Activated CD4-positive, CD25-positive, alpha-beta regulatory T cell (primary cell): ENCODE measurements at places on chromosomes 11 and 22.

DNA sequence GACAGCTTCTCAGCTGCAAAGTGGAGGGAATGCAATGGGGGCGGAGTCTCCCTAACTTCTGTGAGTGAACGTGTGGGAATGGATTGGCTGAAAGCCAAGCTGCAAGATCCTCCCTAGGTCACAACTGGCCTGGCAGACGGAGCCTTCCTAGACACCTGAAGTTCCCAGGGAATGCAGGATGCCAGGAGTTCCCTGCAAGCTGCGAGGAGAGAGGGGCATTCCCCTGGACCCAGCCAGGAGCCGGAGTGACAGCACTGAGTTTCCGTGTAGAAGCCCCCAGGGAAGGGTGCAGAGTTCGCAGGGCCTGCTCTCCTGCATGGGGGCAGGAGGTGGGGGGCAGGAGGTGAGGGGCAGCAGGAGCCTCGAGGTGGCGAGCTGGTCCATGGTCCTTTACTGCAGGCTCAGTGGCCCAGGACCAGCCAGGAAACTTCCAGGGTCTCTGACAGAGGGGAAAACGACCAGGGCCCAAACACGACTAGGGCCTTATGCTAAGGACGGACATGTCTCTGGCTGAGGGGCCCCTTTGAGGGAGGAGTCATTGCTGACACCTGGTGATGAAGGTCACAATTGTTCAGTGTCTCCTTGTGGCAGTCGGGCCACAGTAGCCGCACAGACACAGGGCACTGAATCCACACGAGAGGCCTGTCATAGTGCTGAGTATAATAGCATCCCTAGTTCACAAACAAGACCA lies 141.4 kb downstream of the FBXO7 start:
- no peak for DNase-seq

DNA sequence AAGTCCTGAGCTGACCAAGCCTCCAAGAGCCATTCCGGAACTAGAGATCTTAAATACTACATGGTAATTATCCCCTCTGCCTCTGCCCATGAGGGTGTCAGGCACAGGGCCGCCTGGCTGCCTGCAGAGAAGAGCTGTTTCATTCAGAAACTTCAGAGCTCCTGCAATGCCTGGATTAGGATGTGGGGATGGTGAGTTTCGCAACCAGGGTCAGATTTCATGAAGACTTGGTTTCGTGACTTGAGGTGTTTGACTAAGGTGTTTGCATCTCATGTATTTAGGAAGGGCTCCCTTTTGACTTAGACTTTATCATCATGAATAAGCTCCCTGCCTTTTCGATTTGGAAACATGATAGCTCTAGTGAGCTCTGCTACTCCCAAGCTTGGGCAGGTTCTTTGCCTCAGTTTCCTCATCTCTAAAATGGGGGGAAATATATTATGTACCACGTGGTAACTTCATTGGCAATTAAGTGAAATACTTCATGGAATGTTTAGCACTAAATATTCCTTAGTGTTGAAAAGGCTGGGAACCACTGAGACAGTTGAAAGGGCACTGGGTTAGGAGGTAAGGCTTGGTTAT lies 9.1 kb downstream of the TIMP3 start:
- DNase-seq: no peak

DNA sequence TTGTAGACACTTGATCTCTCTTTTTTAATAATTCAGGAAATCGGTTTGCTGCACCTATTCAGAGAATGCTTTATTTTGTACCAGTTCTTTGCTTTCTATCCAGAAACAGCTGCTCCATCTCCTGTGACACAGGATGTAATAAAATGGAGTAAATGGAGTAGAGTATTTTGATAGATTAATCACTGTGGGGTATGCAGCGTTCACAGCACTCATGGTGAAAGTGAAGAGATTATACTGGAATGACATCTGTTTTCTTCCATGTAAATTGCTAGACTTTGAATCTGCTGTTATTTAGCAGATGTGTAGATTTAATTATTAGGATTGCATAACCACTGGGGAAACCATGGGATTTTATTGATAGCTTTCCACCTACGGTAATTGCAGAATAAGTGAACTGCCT lies 227.3 kb upstream of the ARHGAP42 start:
- no peak for DNase-seq

DNA sequence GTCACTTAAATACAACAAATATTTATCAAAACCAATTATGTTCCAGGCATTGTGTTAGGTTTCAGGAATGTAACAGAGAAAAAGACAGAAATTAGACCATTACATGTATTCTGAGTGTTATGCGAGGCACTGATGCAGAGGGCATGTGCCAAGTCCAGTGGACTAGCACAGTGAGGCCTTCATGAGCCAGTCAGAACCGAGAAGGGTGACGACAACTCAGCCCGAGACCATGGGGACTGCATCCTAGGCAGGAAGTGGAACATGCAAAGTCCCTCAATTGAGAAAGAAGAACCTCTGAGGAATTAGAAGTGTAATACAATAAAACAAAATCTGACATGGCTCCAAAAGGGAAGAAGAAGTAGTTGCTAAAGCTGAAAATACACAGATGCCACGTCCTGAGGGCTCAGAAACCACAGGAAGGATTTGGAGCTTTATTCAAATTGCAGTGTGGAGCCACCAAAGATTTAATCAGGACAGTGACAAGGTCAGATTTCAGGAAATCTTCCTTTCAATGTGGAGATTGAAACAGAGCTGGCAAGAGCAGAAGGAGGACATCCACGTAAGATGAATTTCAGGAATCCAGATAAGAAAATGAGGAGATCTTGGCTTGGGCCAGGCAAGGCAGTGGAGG lies 529.6 kb downstream of the NTM start:
- no peak for DNase-seq

DNA sequence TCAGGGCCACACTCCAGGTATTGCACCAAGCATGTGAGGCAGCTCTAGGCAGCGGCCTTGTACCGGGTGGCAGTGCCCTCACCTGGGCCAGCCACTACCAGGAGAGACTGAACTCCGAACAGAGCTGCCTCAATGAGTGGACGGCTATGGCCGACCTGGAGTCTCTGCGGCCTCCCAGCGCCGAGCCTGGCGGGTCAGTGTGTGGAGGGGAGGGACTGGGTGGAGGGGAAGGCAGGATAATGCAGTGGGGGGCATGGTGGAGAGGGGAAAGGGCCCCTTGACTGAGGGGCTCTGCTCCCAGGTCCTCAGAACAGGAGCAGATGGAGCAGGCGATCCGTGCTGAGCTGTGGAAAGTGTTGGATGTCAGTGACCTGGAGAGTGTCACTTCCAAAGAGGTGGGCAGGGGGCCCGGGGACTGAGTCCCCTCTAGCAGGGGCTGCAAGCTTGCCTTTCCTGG lies 4.2 kb downstream of the SSH3 start:
- no peak for DNase-seq

DNA sequence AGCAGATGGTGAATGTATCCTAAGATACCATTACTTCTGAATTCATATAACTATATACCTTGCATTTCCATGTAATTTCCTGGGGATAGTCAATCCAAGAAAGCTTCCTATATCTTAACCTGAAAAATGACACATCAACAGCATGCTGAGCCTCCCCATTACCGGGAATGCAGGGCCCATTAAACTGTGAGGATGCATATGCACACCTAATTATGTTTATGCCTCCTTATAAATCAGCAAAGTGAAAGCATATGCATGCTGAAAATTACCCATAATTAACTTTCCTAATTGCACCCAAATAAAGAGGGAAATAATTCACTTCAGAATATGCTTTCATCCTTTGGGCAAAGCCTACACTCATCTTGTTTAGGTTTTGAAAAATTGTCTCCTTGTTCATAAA lies 663.0 kb downstream of the KCNA4 start:
- DNase-seq: no peak

GRCh38 chr11:8584082-8584481 lies 9.9 kb downstream of the STK33 start:
- DNase-seq: no peak

GRCh38 chr11:101323997-101324396 lies 194.4 kb upstream of the PGR start:
- DNase-seq: no peak

GRCh38 chr11:57834852-57835251 lies 73.2 kb downstream of the CTNND1 start:
- no peak for DNase-seq

DNA sequence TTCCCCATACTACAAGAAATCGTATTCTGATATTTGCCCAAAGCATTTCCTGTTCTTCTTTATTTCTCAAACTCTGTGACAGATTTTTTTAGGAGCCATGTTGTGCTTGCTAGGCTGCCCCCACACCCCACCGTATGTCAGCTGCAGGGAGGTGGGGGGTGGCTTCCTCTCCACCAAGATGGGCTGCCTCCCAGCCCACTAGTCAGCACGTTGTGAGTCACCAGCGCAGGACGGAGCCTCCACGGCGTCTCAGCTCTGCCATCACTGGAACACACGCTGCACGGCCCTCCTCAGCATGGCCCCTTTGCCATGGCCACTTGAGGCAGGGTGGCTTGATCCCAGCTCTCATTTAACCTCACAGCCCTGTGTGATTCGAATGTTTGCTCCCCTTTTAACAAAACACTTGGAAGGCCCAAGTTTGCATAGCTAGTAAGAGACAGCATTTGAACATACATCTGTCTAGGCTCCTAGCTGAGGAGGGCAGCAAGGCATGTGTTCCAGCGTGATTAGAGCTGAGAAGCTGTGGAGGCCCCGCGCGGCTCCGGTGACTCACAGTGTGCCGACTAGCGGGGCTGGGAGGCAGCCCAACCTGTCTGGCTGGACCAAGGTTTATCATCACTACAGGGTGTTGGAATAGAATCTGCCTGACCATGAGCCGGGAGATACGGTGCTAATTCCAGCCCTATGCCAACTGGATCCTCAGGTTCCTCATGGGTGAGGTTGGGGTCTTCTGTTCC lies 180.7 kb upstream of the NCAM1 start:
- DNase-seq: no peak

- DNase-seq: no peak
Measured at GRCh38 chr11:92501066-92501739, 276.6 kb downstream of the FAT3 start.

- no peak for DNase-seq
Measured at GRCh38 chr11:2724653-2725367, 25.0 kb upstream of the KCNQ1OT1 start.

GRCh38 chr22:27867953-27868731 lies 50.9 kb downstream of the PITPNB start:
- no peak for DNase-seq

DNA sequence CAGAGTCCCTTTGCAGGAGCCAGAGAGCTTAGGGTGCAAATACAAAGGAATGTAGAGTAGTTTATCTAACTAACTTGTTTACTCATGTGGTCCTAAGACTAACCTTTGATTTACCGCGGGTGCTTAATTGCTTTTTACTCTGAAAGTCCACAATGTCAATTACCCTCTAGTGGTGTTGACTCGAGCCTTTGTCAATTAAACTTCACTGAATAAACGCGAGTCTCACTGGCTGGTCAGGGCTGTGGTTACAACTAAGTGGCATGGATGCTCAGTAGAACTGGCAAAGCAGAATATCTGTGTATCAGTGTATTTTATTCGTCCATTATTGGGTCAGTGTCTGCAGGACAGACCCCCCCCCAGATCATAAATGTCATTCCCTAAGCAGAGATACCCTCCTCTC lies 181.7 kb downstream of the OR4C45 start:
- DNase-seq: no peak

DNA sequence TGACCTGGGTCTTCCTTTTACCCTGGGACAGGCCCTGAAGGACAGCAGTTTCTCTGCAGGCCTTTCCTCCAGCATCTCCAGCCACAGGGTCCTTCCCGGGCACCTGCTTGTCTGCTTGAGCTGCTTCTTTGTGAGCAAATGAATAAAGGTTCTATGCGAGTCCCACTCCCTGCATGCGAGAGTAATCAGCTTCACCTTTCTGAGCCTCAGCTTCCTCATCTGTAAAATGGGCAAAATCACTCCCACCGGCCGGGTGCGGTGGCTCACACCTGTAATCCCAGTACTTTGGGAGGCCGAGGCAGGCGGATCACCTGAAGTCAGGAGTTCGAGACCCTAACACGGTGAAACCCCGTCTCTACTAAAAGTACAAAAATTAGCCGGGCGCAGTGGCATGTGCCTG lies 31.1 kb downstream of the IFT27 start:
- no peak for DNase-seq

DNA sequence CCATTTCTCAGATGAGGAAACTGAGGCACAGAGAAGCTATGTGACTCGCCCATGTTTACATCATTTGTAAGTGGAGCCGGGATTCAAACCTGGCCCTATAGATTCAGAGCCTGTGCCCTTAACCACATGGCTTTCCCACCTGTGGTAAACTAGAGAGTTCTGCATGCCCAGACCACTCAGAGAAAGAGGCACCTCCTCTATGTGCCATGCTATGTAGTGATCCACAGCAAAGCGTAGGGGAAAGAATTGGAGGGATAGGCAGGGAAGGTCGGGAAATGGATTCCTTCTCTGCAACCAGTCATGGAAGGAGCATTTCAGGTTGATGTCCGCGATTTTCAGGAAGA lies 15.4 kb upstream of the POU2AF2 start:
- DNase-seq: no peak

GRCh38 chr11:115168686-115169085 lies 335.5 kb downstream of the CADM1 start:
- no peak for DNase-seq

DNA sequence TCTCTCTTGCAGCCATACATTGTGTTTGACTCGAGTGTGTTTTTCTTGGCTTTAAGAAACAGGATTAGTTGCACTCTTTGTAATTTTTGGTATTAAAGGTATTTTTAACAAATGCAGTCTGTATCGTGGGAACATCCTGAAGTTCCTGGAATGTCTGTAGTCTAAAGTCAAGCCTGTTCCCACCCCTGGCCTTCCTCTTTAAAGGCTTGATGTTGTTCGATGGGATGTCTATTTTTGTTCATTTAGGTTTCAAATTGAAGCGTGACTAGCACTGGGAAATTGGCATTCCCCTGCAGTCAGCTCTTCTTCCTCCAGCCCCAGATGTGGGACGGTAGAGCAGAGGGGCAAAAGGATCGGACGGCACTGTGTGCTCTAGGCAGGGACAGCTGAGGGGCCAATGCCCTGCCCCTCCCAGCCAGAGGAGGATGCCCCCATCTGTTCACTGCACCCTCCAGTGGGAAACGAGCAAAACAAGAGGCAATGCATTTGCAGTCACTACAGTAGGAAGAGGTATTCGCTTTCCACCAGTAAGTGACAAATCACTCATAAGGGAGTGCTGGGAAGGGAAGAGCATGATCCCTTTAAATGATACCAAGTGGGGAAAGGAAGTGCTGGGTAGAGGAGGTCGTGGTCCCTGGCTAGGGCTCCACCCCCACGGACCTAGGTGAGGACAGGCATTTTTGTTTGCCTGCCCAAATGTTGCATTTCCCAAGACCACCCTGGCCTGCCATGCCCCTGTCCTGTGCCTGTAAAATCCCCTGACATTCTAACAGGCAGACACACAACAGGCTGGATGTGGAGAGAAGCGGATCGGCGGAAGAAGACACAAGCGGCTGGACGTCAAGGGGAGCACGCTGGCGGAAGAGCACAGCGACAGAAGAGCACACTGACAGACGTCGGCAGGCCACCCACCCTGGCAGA lies 47.4 kb upstream of the SEPTIN5 start:
- no peak for DNase-seq

GRCh38 chr11:30426781-30427180 lies 103.9 kb downstream of the ARL14EP start:
- DNase-seq: no peak

- no peak for DNase-seq
Measured at GRCh38 chr22:17117400-17117799, 3.8 kb downstream of the TMEM121B start.
